ENCODE measurements at places on chromosomes 11 and 22.

DNA sequence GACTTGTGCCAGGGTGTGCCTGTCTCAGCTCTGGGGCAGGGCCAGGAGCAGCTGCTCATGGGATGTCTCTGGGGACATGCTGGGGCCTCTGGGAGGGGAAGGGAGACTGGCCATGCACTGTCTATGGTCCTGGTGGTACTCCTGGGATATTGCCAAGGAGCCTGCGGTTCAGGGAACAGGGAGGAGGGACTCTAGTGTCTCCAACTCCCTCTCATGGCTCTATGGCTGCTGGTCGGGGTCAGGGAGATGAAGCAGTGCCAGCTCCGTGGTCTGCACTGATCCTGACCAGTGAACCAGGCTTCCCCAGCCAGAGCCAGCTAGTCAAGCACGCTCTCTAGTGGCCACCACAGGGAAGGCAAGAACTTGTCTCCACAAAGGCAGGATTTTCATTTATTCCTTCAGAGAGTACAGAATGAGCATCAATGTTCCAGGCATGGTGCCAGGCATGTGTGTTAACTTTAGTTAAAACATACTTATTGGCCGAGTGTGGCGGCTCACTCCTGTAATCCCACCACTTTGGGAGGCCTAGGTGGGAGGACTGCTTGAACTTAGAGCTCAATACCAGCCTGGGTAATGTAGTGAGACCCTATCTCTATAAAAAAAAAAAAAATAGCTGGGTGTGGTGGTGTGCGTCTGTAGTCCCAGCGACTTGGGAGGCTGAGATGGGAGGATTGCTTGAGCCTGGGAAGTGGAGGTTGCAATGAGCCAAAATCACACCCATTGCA is 2.5 kb upstream of the BEST1 start:
- no peak for DNase-seq

DNA sequence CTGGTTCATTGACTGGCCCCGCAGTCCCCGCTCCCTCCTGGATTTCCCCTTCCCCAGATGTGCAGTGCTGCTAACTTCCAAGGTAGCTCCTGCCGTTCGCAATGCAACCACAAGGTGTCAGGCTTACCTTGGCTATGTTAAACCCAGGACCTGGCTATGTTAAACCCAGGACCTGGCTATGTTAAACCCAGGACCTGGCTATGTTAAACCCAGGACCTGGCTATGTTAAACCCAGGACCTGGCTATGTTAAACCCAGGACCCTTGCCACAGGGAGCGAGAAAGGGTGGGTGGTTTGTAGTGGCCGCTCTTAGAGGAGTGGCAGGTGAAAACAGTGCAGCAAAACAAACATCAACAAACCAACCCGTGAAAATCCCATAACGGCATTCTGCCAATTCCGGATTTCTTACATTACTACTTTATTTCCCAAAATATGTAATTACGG is 2.9 kb upstream of the ADAMTS8 start:
- no peak for DNase-seq

GRCh38 chr11:9277176-9277575 is 12.0 kb upstream of the DENND5A start:
- peak; percentile 24 for DNase-seq

GRCh38 chr22:25395915-25396314 is 168.6 kb upstream of the GRK3 start:
- no peak for DNase-seq

DNA sequence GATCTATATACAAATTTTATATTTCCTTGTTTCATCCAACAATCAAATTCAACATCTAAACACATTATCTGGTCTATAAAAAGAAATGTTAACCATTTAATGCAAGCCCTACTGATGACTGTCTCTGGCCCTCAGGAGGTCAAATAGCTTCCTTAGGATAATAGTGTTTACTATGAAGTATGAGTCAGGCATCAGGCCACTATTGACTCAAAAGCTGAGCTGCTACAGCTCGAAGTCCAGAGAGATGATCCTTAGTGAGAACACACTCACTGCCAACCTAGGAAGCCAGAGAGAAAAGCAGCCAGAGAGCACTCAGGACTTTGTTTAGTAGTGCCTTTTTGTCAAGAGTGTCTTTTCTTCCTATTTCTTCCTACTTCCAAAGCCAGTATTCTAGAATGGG is 171.8 kb downstream of the SOX6 start:
- no peak for DNase-seq

DNA sequence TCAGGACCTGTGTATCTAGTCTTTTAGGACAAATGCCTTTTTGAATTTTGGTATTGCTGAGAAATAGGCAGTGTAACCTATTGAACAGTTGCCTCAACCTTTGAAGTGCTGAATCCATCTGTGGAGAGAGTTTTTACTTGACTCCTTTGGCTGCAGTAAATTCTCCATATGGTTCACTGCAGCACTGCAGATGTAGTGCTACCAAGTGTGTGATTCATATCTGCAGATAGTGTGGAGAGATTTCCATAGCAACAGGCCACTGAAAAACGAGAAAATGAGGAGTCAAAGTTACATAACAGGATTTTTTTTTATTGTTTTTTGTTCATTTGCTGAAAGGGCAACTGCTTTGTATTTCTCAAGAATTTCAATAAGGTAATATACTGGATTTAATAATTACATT is 356.1 kb downstream of the RAB38 start:
- DNase-seq = no peak

DNA sequence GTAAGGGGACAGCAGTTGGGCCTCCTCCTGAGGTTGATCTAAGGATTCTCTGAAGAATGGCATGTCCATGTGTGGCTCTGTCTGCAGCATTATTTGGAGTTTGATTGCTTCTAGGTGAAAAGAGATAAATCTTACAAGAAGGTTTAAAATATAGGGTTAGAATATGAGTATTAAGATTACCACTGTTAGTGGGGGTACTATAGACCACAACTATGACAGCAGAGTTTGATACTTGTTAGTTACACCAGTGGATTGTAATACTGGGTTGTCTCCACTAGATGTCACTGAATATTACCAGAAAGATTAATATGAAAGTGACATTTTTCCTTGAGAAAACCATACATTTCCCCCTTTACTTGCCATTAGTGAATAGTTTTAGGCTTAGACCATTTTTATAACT is 47.9 kb downstream of the ZNF280B start:
- no peak for DNase-seq

DNA sequence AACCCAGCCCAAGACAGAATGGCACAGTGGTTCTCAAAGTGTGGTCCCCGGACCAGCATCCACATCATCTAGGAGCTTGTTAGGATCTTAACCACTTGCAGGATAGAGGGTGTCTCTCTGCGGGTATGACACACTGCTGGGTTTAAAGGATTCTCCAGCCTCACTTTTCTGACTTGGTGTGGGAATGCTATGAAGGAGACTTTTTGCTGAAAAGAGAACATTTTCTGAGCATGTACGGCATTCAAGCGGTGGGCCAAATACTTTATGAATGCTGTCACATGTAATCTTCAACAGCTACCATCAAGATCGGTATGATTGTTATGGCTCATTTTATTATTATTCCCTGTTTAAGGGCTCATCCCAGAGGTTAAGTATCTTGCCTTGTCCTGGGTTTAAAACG is 1.8 kb upstream of the CD82 start:
- DNase-seq = no peak

DNA sequence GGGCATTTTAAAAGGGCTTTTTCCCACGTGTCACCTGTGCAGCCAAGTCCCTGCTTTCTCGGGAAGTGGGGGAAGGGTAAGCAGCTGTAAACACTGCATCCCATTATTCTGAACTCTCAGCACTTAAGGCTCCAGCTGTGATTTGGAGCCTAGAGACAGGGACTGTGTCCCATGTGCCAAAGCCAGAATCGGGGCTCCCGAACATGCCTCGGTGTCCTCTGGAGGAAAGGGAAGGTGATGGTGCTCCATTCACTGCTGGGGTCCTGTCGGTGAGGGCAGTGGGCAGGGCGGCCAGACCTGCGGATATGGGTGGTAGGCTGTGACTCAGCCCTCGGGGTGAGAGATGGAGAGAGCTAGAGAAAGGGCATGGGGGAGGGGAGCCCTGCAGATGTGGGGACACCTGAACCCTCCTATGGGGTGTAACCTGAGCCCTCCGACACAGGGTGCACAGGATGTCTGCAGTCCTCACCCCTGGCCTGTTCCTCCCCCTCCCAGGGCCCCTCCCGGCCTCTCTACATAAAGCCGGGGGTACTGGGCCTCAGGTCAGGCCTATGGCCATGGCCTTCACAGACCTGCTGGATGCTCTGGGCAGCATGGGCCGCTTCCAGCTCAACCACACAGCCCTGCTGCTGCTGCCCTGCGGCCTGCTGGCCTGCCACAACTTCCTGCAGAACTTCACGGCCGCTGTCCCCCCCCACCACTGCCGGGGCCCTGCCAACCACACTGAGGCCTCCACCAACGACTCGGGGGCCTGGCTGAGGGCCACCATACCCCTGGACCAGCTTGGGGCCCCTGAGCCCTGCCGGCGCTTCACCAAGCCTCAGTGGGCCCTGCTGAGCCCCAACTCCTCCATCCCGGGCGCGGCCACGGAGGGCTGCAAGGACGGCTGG is 31.8 kb downstream of the CAPN1 start:
- DNase-seq = no peak

GRCh38 chr22:46064228-46064965 is 85.9 kb upstream of the PPARA start:
- peak; percentile 65 for DNase-seq

- no peak for DNase-seq
These were observed 18.3 kb upstream of the ALX4 start for GRCh38 chr11:44328138-44328660.

- no peak for DNase-seq
These were observed 15.1 kb downstream of the MCAT start for GRCh38 chr22:43128116-43128515.

DNA sequence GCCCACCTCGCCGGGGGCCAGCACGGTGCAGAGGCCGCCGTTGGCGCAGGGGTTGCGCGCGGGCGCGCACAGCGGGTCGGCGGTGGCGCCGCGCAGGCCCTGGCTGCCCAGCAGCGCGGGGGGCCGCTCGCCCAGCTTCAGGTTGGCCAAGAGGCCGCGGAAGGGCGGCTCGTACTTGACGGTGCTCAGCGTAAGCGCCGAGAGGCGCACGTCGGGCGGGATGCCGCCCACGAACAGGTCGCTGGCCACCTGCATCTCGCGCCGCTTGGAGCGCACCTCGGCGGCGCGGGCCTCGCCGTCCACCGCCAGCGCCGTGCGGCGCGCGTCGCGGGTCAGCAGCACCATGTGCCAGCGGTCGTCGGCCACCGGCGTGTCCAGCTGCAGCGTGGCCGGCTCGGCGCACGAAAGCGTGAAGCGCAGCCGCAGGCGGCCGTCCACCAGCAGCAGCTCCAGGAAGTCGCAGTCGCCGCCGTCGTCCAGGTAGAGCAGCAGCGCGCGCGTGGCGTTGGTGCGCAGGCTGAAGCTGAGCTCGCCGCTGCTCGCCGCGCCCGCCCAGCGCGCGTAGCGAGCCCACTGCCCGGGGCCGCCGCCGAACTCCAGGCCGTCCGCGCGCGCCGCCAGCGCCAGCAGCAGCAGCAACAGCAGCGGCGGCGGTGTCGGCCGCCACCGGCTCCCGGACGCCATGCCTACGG is 9.8 kb downstream of the NRXN2 start:
- DNase-seq = peak; percentile 63

GRCh38 chr11:122201106-122201505 is 85.1 kb upstream of the BLID start:
- no peak for DNase-seq

DNA sequence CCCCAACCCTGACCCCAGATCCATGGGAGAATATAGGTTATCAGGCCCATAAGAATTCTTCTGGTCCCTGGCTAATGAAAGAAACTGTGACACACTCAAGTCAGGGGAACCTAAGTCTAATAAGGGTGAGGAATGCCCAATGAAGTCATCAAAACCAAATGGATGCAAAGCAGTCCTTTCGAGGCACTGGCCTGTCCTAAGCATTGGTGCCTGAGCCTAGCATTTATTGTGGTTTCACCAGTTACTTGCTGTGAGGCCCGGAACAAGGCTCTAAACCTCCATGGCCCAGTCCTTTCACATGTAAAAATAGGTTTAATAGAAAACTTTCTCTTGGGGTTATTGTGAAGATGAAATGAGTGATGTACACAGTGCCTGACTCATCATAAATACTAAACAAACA is 712.6 kb downstream of the DLG2 start:
- no peak for DNase-seq

All from chondrocyte (in vitro differentiated cells).